ENCODE measurements at places on chromosomes 3 and 15.

GRCh38 chr15:67165254-67166253 is 88.9 kb downstream of the AAGAB start:
- DNase-seq, result no peak

- no peak for DNase-seq
Observed at GRCh38 chr15:97077975-97078374, 747.5 kb downstream of the NR2F2 start.

- DNase-seq, result no peak
Observed at GRCh38 chr15:63348392-63348791, 33.3 kb downstream of the CA12 start.

DNA sequence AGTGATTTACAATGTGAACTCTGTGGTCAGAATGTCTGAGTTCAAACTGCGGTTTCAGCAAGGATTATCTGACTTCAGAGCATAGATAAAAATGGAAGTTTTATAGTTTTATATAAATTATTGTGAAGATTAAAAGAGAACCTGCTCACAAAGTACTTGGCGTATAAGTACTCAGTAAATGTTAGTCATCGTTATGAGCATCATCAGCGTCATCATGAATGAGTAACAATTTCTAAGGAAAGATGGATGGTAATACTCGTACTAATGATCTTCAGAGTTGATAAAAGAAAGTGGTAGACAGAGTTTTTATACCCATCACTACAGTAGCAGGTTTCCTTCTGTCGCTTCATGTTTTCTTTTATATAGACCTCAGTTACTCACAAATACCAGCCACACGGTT is 341.8 kb downstream of the RAP2B start:
- no peak for DNase-seq

DNA sequence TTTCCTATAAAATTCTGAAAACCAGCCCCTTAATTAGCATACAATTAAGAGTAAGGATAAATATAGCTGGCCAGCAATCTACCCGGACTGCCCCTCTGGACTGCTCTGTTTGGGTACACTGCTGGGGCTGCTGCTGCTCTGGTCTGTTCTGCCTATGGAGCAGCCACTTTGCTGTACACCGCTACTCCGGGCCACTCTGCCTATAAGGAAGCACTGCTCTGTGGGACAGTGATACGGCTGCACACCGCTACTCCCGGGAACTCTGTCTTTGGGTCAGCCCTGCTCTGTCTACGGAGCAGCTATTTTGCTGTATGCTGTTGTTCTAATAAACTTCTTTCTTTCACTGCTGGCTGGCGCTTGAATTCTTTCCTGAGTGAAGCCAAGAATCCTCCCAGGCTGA is 316.5 kb upstream of the PLSCR5 start:
- no peak for DNase-seq
